CD4-positive, alpha-beta T cell treated with Interferon alpha-2 for 1 hour (primary cell): ENCODE measurements at places on chromosomes 16 and 17.

DNA sequence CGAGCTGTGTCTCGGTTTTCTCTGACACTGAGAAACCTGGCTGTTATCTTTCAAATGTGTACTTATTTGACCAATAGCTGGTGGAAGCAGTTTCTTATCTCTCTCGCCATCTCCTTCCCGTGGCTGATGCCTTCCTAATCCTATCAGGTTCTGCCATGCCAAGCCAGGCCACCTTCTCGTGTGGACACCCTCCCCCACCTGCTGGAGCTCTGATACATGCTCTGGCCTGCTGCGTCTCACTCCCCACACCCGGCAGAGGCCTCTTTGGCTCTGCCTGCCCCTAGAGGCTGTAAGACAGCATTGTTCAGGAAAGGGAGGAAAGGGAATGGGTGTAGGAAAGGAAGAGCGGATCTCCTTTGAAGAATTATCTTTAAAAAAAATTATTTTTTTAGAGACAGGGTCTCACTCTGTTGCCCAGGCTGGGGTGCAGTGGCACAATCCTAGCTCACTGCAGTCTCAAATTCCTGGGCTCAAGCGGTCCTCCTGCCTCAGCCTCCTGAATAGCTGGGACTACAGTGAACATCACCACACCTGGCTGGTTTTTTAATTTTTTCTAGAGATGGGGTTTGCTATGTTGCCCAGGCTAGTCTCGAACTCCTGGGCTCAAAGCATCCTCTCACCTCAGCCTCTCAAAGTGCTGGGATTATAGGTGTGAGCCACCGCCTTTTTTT, 7.5 kb upstream of the ARMC5 start:
- no peak for DNase-seq

- DNase-seq: no peak
Measured at GRCh38 chr17:6456914-6457687, 12.8 kb downstream of the PIMREG start.

DNA sequence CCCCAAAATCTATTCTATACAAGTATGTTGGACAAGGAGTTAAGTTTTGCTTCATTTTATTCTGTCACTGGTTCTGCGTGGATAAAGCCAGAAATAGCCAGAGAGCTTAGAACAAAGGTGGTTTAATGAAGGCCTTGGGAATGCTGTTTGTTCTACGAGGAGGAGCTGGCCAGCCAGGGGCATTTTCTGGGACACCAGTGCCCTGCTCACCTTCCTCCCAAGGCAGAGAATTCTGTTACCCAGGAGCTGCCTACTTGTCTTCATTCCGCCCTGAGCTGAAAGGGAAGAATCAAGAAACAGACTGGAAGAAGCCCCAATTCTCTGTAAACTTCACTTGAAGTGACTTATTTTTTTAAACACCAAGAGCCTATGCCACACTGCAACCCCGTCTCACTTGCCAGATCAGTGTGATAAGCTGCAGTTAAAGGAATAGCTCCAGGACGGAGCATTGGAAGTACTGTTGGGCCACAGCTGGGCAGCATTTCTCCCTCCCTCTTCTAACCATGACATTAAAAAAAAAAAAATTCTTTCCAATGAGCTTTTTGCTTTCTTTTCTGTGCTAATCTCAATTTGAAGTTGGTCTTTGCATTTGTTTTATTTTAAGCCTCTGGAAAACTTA, 149.8 kb upstream of the DYNLRB2 start:
- DNase-seq: no peak

DNA sequence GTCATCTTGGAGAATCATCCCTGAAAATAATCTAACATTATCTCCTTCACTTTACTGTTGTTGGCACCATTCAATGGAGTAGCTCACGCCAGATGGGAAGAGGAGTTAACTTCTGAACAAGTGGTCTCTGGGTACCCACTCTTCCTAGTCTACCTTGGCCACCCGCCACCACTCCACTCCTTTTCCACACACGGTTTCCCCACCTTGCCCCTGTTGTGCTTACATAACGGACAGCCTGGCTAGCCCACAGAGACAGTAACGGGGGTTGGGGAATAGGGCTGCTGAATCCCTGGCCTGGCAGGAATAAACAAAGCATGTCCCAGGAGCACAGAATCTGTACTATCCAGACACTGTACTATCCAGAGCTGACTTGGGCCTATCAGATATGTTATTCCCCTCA, 3.6 kb upstream of the MXRA7 start:
- no peak for DNase-seq

GRCh38 chr17:48554412-48555257, 9.7 kb upstream of the HOXB2 start:
- no peak for DNase-seq

GRCh38 chr17:73980517-73980916, 223.0 kb upstream of the RPL38 start:
- DNase-seq: no peak

GRCh38 chr16:57043248-57043647, 49.1 kb upstream of the CPNE2 start:
- no peak for DNase-seq

GRCh38 chr17:64732336-64733006, 70.4 kb upstream of the SMURF2 start:
- DNase-seq: no peak

DNA sequence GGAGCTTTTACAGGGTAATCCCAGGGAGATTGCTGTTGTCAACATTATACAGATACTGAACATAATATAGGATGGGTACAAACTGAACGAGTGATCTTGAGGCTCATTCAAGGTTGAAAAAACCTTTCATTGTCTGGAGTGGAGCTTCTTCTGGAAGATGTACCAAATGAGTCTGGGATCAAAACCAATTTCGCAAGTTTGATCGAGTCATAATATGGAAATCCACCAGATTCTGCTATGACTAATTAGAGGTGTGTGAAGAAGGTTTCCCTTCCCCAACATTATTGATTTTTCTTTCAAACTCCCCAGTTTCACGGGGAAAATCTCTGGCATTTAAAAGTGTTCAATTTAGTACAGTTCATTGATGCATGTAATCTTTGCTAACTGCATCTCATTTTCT, 324.1 kb downstream of the ZFHX3 start:
- DNase-seq: no peak

DNA sequence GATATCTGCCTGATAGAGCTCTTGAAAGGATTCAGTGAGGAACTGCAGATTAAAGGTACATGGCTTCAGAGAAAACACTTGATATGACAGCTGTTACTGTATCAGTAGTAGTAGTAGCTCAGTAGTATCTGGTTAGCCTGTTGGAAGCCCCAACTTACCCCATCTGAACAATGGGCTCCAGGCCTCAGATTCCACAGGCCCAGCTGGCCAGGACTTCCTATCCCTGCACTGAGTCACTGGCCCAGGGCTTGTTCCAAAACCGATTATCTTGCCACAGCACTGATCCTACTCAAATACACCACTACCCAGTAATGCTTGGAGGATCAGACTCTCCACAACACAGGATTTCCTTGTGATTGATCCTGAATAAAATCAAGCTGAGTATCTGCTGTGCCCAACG, 32.6 kb downstream of the DCUN1D3 start:
- no peak for DNase-seq

GRCh38 chr17:76687298-76688164, 23.2 kb downstream of the MXRA7 start:
- DNase-seq: no peak

DNA sequence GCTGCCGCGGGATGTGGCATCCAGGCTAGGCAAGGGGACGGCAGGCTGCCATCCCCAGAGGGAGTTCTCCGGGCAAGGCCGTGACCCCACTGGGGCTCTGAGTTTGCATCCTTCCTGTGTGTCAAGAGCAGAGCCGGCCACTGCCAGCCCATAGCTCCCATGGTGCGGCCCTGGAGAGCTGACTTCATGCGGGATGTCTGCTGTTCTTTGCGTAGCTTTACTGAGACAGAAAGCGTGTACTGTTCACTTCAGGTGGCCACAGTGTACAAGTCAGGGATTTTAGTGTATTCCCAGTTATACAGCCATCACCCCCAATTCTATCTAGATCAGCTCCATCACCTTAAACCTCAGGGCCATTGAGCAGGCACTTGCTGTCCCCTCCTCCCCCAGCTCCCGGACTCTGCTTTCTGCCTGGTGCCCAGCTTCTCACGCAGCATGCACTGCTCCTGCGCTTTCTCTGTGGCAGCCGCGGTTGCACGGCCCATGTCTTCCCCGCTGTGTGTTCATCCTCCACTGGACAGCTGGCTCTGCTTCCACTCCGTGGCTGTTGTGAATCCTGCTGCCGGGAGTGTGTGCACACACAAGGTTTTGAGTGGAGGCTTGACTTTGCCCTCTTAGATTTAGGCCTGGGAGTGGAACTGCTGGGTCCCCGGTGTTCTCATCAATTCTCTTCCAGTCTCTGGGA, 71.2 kb downstream of the KLHDC4 start:
- no peak for DNase-seq

DNA sequence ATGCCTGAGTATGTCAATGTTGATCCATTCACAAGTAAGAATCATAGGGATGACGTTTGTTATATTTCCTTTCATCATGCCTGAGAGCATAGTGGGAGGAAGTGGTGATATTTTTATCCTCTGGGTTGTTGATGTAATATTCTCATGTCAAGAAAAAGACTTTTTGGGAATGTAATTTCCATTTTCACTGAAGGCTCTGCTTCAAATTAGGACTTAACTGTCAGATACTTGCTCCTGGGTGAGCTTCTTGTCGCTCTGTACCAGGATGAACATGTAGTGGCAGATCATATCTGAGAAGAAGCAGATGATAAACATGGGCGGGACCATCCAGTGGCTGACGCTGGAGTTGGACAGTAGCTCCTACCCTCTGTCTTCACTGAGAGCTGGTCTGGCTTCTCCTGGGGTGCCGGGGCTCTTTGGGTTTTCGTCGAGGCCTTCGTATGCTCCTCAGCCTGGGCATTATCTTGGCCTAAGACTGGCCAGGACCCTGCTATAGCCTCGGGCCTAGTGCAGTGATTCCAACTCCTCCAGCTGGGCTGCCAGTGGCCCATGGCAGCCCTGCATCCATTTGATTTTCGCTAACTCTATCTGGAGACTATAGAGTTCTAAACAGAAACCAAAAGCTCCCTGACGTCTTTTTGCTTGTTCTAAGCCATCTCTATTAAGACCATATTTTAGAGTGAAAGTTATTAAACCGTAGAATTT, 19.7 kb downstream of the CYB5B start:
- peak; percentile 62 for DNase-seq

DNA sequence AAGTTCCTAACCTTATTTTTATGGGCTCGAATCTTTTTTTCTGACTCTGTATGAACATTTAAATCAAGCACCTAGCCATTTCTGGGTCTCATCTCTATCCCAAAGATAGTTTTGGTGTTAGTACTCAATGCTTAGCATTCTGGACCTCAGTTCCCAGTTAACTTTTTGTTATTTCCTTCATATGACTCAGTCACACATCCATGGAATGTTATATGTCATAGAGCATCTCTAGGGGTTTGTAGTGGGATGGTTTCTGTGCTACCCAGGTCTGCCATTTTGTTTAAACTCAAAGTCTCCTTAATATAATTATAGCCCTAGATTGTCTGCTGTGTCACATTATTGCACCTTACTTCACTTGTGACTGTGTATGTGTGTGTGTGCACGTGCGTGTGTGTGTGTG, 90.1 kb downstream of the EFCAB13 start:
- no peak for DNase-seq

GRCh38 chr16:67504031-67505021, 21.0 kb upstream of the AGRP start:
- DNase-seq: peak; percentile 76

- peak; percentile 82 for DNase-seq
Measured at GRCh38 chr17:63425483-63425882, 20.6 kb downstream of the CYB561 start.

GRCh38 chr16:9012848-9013507, 49.3 kb upstream of the USP7 start:
- peak; percentile 3 for DNase-seq

GRCh38 chr16:69499541-69500230, 66.1 kb upstream of the NFAT5 start:
- no peak for DNase-seq

GRCh38 chr16:66490774-66491715, 58.9 kb downstream of the TK2 start:
- no peak for DNase-seq

DNA sequence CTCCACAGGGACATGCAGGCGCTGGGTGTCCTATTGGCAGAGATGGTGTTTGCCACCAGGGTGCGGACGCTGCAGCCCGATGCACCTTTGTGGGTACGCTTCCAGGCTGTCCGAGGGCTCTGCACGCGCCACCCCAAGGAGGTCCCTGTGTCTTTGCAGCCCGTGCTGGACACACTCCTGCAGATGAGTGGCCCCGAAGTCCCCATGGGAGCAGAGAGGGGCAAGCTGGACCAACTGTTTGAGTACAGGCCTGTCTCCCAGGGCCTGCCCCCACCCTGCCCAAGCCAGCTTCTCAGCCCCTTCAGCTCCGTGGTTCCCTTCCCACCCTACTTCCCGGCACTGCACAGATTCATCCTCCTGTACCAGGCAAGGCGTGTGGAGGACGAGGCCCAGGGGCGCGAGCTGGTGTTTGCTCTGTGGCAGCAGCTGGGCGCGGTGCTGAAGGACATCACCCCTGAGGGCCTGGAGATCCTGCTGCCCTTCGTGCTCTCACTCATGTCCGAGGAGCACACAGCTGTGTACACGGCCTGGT, 2.8 kb downstream of the WDR81 start:
- DNase-seq: no peak

DNA sequence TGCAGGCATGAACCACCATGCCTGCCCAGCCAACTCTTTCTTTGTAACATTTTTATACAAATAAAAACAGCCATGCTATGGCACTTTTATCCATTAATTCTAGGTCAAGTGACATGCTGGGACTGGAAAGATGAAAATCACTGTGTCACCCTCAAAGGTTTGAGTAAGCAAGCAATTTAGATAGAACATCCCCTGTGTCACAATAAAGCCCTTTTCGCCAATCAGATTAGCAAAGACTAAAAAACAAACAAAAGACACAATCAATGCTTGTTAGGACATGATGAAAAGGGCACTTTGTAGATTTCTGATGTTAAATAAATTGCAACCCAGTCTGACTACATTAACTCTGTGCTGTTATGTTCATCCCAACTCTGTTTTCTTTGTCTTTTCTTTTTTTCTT, 26.4 kb downstream of the CHP2 start:
- no peak for DNase-seq

GRCh38 chr16:20074099-20074991, 655 bp upstream of the GPR139 start:
- DNase-seq: no peak

- DNase-seq: no peak
Measured at GRCh38 chr16:78523212-78523985, 423.9 kb downstream of the WWOX start.

DNA sequence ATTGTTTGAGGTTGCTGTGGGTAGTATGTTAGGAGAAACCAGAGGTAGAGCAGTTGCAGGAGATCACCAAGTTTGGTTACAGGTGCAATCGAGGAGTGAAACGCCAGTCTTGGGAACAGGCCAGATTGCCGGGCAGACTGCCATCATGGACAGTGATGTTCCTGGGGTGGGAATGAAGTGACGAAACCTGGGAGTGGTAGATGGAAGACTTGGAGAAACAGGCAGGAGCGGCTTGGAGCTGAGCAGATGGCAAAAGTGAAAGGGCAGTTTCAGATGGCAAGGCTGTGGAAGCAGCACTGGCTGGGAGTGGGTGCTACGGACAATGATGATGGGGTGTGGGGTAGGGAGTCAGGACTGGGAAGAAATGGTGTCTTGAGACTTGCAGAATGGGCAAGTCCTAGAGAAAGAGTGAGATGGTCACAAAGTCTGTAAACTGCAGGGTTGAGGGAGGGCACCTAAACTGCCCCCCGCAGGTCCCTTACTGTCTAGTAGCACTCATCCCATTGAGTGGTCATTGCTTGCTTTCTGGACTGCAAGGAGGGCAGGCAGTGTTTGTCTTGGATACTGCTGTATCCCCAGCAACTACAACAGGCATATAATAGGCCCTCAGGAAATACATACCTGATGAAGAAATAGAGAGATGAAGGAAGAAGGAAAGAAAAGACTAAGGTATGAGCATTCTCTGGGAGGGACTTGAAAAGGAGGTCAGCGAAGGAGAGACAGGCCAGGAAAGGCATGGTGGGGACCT, 29.5 kb upstream of the ULK2 start:
- no peak for DNase-seq
